Neuronal stem cell (in vitro differentiated cells): ENCODE measurements at places on chromosomes 1 and 21.

DNA sequence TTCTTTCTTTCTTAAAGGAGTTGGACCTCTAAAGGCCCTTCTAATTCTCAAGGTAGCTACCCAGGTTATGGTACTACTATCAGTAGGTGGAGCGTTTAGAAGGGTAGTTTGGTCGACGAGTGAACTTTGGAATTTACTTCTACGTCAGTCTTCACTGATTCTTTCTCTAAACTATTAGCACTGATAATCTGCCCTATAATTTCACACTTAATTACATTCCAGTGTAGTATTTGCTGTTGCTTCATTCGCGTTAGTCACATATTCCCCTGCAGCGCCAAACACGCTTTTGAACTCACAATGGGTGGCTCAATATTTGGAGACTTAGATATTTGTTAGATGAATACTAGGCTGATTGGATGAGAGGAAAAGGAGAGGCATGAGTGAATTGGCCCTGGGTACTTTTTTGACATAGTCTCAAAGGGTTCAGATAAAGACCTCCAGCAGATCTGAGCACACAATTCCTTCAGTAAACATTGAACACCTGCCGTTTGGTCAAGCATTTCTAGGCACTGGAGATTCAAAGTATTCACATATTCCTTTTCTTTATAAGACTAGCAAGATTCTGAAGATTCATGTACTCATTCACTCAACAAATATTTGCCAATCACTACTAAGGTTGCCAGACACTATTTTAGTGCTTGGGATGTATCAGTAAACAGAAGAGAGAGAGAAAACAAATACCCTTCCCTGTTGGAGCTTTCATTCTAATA is 929 bp upstream of the FOXJ3 start:
- DNase-seq, result no peak
- no peak overlapping the region for H3K27ac ChIP-seq
- H3K4me3 ChIP-seq, result peak overlapping the region; percentile 89
- H3K36me3 ChIP-seq, result no peaks in the 10 kb centered on the region

GRCh38 chr1:151982300-151983005 is 11.2 kb downstream of the S100A10 start:
- H3K4me3 ChIP-seq, result no peak overlapping the region
- H3K27ac ChIP-seq, result no peak overlapping the region
- H3K4me1 ChIP-seq, result peaks cover 1% of the 10 kb centered on the region
- no peak for DNase-seq

DNA sequence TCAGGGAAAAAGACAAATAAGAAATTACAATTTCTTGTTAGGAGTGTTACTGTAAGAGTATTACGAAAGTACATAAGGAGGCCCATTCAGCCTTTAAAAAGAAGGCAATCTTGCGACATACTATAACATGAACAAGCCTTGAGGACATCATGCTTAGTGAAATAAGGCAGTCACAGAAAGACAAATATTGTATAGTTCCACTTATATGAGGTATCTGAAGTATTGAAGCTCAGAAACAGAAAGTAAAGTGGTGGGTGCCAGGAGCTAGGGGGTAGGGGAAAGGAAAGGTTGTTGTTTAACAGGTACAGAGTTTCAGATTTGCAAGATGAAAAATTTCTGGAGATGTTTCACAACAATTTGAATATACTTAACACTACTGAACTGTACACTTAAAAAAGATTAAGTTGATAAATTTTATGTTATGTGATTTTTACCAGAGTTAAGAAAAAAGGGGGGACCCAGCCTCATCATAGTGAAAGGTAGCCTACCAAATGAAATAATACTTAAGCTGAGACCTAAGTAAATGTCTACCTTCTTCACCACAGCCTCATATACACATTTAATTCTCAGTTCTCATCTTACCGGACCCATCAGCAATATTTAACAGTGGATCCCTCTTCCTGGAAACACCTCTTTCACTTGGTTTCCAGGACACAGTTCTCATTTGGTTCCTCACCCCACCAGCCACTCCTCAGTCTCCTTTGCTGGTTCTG is 19.5 kb downstream of the USP24 start:
- H3K4me1 ChIP-seq, result no peaks in the 10 kb centered on the region
- H3K27me3 ChIP-seq, result no peaks in the 10 kb centered on the region

DNA sequence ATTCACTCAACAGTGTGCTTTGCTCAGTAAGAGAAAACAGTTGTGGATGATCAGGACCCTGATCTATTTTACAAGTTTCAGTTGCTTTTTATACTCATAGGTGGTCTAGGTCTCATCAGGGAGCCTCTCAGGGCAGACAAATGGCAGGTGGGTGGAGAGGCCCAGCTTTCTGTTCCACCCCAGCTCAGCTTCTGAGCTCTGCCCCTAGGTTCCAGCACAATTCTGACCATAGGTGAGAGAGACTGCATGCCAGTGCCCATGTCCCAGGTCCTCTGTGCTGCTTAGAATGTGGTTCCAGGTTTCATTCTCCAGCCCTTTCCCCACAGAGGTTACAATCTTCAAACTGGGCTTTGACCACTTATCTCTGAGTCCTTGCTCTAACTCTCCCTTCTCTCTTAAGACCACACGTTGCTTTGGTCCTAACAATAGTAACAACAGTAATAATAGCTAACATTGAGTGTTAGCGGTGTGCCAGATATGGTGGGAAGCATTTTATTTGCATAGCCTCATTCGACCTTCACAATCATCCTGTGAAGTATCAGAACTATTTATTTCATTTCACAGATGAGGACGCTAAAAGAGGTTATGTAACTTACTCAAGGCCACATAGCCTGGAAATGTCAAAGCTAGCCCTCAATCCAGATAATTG is 19.6 kb upstream of the DUSP10 start:
- no peaks in the 10 kb centered on the region for H3K27me3 ChIP-seq
- no peaks in the 10 kb centered on the region for H3K4me1 ChIP-seq
- H3K27ac ChIP-seq, result no peak overlapping the region
- no peak overlapping the region for H3K4me3 ChIP-seq

- no peak overlapping the region for H3K4me3 ChIP-seq
- H3K27me3 ChIP-seq, result no peaks in the 10 kb centered on the region
- no peak for DNase-seq
- no peak overlapping the region for H3K27ac ChIP-seq
- H3K36me3 ChIP-seq, result no peaks in the 10 kb centered on the region
Measured at GRCh38 chr1:91099746-91100621, 78.1 kb upstream of the ZNF644 start.

GRCh38 chr21:25942135-25942534 is 207.4 kb downstream of the GABPA start:
- H3K4me3 ChIP-seq, result no peak overlapping the region
- no peak for DNase-seq
- H3K27ac ChIP-seq, result no peak overlapping the region
- H3K4me1 ChIP-seq, result no peaks in the 10 kb centered on the region

DNA sequence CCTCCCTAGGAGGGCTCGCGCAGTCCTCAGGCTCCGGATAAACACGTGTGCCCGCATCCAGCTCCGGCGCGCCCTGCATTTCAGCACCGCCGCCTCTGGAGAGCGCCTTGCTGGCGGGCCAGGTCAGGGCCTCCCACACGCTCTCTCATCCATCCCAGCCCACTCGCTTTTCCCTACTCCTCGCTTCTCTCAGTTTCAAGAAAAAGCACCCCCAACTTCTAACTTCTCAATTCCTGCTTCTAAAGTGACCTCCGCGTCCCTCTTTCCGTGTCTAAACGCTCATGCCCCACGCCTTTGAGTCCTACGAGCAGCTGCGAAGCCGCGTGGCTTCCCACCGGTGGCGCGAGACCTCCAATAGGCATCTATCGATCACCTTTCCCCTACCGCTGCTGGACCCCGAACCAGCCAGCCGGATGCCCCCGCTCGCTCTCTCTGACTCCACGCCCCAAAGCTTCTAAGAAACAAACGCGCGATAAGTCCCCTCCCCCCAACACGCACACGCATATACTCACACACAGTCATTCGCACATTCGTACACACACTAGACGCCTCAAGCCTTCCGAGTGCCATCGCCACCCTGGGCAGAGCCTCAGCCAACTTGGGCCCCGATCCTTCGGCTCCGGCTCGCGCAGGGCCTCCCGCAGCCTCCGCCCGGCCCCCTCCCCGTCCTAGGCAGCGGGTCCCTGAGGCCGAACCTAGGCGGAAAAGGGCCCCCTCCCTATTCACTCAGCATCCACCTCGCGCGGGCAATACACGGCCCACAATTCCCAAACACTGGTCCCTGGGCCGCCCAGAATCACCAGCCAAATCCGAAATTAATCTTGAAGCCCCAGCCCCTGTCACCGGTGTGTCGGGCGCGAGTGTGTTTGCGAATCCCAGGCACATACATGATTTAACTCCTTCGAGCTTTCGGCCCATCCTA is 1.1 kb downstream of the NMNAT2 start:
- H3K27ac ChIP-seq, result no peak overlapping the region
- peak overlapping the region; percentile 80 for H3K4me3 ChIP-seq
- H3K36me3 ChIP-seq, result no peaks in the 10 kb centered on the region
- peak; percentile 69 for DNase-seq

DNA sequence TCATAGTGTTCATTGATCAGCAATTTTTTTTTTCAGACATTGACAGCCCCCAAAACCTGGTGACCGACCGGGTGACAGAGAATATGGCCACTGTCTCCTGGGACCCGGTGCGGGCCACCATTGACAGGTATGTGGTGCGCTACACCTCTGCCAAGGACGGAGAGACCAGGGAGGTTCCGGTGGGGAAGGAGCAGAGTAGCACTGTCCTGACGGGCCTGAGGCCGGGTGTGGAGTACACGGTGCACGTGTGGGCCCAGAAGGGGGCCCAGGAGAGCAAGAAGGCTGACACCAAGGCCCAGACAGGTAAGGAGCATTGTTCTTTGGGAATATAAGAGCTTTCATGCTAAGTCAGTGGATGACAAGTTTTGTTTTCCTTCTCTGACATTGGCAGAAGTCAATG is 49.3 kb downstream of the TNN start:
- no peak overlapping the region for H3K4me3 ChIP-seq
- H3K4me1 ChIP-seq, result no peaks in the 10 kb centered on the region
- H3K27me3 ChIP-seq, result no peaks in the 10 kb centered on the region
- no peak for DNase-seq

- no peaks in the 10 kb centered on the region for H3K27me3 ChIP-seq
- no peaks in the 10 kb centered on the region for H3K36me3 ChIP-seq
- no peak overlapping the region for H3K27ac ChIP-seq
- no peaks in the 10 kb centered on the region for H3K4me1 ChIP-seq
- H3K4me3 ChIP-seq, result no peak overlapping the region
Measured at GRCh38 chr1:80450711-80451110, 1350.0 kb upstream of the ADGRL2 start.

DNA sequence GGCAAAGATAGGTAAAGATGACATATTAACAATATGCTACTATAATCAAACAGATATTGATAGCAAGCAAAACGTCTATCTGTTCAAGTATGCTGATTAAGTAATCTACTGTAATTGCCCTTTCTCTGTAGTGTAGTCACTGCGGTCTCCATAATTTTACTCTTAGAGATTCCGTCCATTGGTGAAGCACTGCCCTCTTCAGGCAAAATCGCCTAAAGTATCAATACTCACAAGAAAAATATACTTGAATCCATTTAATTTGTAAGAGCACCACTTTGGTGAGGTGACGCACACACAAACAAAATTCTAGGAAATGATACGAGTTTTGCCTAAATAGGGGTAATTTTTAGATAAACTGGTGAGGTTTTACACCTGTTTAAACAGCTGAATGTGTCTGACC is 434.6 kb upstream of the CHRM3 start:
- H3K36me3 ChIP-seq, result no peaks in the 10 kb centered on the region
- DNase-seq, result no peak
- no peaks in the 10 kb centered on the region for H3K27me3 ChIP-seq
- no peak overlapping the region for H3K4me3 ChIP-seq
- H3K27ac ChIP-seq, result no peak overlapping the region
- H3K4me1 ChIP-seq, result no peaks in the 10 kb centered on the region

GRCh38 chr1:21511579-21512522 is 2.6 kb downstream of the ALPL start:
- no peak overlapping the region for H3K4me3 ChIP-seq
- no peak overlapping the region for H3K27ac ChIP-seq
- H3K4me1 ChIP-seq, result peaks cover 13% of the 10 kb centered on the region
- no peaks in the 10 kb centered on the region for H3K36me3 ChIP-seq
- DNase-seq, result no peak
- peaks cover 4% of the 10 kb centered on the region for H3K27me3 ChIP-seq

- peaks cover 30% of the 10 kb centered on the region for H3K4me1 ChIP-seq
- DNase-seq, result no peak
- H3K27me3 ChIP-seq, result no peaks in the 10 kb centered on the region
- peaks cover 73% of the 10 kb centered on the region for H3K36me3 ChIP-seq
Measured at GRCh38 chr1:247336390-247336789, 4.7 kb upstream of the ZNF496 start.

DNA sequence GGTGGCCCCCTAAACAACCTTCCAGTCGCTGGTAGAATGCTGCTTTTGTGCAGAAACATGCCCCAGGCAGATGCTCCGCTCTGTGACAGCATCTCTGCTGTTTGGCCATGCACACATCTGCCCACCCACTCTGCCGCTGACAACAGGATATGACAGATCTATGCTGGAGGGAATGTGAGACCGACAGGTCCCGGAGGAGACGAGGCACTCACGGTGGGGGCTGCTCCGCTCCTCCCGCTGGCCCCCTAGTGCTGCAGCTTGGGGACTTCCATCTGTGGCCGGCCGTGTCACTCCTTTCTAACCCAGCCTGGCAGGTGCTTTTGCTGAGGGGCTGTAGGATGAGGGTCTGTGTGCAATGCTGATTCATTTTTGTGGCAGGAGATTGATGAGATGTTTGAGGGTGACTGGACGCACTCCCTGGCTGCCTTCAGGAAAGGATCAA is 49.1 kb upstream of the DMRTB1 start:
- DNase-seq, result no peak
- H3K4me3 ChIP-seq, result no peak overlapping the region
- no peak overlapping the region for H3K27ac ChIP-seq
- no peaks in the 10 kb centered on the region for H3K36me3 ChIP-seq
- H3K4me1 ChIP-seq, result peaks cover 3% of the 10 kb centered on the region

DNA sequence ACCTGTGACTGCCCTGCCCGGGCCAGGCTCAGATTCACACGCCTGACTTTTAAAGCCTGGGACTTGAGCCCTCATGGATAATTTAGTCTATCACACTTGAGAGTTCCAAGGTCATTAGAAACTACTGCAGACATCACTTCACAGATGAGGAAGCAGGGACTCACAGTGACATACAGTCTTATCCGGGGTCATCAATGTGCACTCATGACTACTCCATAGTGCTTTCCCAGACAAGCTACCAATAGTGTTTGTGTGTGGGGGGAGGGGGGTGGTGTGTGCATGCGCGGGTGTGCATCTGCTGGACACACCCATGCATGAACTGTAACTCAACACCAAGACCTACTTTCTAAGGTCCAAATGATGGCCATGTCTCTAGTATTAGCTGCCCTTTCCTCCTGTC is 16.1 kb upstream of the SLC5A9 start:
- H3K27ac ChIP-seq, result no peak overlapping the region
- H3K4me1 ChIP-seq, result no peaks in the 10 kb centered on the region
- DNase-seq, result no peak
- H3K4me3 ChIP-seq, result no peak overlapping the region
- no peaks in the 10 kb centered on the region for H3K36me3 ChIP-seq
